NCI-H1105 (cell line): ENCODE measurements at places on chromosomes 4 and X.
A peak's percentile ranks its signal among the peaks of the same experiment; 100 is the strongest.

GRCh38 chr4:12701384-12701783 is 782.8 kb downstream of the RAB28 start:
- no peak for DNase-seq

DNA sequence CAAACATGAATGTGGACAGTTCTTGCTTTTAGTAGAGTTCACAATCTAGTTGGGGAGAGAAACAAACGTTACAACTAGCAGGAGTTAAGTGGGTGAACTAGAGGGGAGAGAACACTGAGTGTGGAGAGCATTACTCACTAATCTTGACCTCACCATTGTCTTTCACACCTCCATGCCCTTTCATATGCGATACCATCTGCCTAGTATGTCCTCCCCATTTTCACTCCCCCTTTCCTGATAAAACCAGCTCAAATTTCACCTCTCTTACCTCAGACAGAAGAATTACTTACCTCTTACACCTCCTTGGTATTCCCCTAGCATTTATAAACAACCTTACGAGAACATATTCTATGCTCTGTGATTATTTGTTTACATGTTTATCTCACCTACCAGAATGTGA is 53.6 kb downstream of the LAS1L start:
- DNase-seq = no peak

DNA sequence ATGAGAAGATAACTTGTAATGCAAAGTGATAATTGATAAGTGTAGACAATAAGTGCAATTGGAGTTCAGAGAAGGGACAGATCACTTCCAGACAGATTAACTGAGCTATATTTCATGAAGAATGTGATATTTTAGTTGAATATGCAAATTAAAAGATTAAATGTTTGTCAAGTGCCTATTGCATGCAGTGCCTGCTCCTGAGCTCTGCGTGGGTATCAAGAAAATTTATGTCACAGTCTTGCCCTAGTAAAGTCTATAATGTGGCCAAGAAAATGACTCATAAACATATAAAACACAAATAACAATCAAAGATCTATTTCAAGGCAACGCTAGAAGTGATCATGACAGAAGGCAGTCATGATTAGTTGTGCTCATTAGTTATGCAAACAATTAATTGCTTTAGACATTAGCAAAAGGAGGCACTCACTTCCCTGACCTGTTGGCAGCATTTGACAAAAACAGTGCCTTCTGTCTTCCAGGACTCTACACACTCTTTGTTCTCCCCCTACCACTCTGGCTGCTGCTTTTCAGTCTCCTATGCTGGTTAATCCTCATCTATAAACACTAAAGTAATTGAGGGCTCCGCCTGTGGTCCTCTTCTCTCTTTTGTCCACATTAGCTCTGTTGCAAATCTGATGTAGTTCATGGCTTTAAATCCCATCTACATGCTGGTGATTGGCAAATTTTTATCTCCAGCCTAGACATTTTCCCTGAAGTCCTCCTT is 47.7 kb downstream of the ARHGEF38 start:
- no peak for DNase-seq

GRCh38 chr4:24513718-24514117 is 70.6 kb downstream of the DHX15 start:
- DNase-seq = no peak

GRCh38 chr4:137819964-137820383 is 287.7 kb upstream of the PCDH18 start:
- DNase-seq = no peak

GRCh38 chrX:9342561-9343051 is 122.3 kb upstream of the TBL1X start:
- peak; percentile 64 for DNase-seq
